T-cell (primary cell): ENCODE measurements at places on chromosomes 7 and 10.

DNA sequence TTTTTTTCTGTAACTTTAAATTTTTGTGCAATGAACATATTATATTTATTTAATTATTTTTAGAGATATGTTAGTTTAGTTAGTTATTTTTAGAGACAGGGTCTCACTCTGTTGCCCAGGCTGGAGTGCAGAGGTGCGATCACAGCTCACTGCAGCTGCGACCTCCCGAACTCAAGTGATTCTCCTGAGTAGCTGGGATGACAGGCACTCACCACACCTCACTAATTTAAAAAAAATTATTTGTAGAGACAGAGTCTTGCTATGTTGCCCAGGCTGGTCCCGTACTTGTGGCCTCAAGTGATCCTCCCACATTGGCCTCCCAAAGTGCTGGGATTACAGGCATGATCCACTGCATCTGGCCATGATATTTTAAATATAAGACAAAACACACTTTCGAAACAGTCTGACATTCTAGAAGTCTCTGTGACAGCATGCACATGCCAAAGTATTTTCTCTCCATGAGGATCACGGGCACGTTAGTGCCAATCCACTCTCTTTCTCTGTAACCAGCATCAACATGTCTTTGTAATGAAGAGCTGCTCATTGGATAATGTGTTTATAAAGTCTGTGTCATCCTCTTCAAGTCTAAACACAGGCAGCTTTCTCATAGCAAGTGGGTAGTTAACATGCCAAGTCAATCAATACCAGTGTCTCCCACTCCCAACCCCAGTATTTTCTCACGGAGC is 137.4 kb downstream of the GLI3 start:
- DNase-seq = no peak

GRCh38 chr10:92747600-92747999 is 57.8 kb downstream of the HHEX start:
- DNase-seq = peak; percentile 12

GRCh38 chr10:82318534-82318933 is 443.5 kb downstream of the NRG3 start:
- DNase-seq = no peak

- DNase-seq = no peak
These were observed 70.0 kb upstream of the PCBD1 start for GRCh38 chr10:70958396-70958795.

GRCh38 chr10:118971187-118971586 is 58.3 kb upstream of the NANOS1 start:
- DNase-seq = no peak

DNA sequence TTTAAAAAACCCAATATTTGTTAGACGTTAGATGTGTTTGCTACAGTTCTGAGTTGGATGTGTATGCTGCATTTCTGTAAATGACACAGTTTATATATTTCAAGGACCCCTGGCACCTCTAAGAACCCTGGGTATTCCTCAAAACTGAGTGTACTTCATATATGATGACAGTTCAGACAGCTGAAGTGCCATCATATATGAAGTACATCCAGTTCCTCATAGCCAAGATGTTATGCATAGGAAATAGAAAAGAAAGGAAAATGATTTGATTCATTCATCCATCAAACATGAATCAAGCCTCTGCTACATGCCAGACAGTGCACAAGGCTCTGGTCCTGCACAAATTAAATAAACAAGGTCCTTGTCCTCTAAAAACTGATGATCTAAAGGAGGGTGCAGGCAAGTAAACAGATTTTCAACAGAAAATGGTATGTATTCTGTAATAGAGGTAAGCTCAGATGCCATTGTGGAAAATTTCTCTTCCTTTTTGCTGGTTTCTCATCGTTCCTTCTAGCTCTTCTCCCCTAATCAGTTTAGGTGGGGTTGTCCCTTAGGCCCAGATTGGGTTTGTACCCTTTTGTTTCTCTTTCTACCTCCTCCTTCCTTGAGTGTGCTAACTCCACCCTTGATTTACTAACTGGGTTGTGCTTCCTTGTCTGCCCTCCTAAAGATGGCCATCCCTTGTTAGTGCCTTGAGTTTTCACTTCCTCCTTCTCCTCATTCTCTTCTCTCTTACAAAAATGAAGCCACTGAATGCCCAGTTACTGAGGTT is 25.3 kb upstream of the SMIM30 start:
- DNase-seq = no peak

DNA sequence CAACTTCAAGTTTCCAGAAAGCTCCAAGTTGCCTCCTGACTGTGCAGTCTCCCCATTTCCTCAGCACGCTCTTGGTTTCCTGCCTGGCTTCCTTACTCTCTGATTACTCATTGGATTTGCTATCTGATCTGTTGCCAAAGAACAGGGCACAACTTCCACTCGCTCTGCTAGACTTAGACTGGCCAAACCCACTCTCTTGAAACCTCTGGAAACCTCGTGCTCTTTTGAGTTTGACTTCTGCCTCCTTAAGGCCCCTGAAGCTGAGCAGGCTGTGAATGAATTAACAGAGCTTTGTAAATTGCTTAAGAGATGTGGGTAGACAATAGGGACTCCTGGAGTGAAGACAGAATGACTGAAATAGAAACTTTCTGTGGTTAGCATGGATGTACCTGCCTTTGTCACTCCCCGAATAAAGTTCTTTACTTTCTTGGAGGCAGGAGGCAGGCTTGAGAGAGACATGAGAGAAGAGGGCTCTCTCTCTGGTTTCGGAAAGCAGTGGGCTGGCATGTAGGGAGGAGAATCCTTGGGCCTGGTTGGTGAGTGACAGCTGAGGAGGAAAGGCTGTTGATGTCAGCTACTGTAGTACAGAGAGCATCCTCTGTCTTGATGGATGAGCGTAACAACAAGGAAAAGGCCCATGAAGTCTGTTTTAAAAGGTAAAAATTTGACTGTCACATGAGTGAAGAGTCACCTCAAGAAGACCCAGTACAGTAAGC is 70.8 kb downstream of the CHN2 start:
- DNase-seq = no peak
